IMR-90 (cell line): ENCODE measurements at places on chromosomes 11 and 22.

DNA sequence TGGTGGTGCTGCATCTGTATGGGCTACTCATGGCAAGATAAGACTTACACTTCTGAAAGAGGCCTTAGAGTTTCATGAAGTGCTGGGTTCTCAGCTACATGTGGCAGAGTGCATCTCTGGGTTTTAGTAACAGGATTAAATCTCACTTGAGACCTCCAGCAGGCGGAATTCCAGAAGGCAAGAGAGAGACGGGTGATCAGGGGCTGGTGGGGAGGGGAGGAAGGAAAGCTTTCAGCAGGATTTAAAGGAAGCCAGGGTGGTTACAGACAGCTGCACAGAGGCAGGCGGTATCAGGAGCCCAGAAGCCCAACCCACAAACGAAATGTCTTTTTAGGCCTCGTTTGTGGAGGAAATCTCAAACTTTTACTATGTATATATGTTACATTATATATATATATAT is 56.2 kb upstream of the CD82 start:
- no peak for DNase-seq
- H3K36me3 ChIP-seq = no peaks in the 10 kb centered on the region
- no peak overlapping the region for H3K27ac ChIP-seq
- H3K4me3 ChIP-seq = no peak overlapping the region
- no peaks in the 10 kb centered on the region for H3K4me1 ChIP-seq

DNA sequence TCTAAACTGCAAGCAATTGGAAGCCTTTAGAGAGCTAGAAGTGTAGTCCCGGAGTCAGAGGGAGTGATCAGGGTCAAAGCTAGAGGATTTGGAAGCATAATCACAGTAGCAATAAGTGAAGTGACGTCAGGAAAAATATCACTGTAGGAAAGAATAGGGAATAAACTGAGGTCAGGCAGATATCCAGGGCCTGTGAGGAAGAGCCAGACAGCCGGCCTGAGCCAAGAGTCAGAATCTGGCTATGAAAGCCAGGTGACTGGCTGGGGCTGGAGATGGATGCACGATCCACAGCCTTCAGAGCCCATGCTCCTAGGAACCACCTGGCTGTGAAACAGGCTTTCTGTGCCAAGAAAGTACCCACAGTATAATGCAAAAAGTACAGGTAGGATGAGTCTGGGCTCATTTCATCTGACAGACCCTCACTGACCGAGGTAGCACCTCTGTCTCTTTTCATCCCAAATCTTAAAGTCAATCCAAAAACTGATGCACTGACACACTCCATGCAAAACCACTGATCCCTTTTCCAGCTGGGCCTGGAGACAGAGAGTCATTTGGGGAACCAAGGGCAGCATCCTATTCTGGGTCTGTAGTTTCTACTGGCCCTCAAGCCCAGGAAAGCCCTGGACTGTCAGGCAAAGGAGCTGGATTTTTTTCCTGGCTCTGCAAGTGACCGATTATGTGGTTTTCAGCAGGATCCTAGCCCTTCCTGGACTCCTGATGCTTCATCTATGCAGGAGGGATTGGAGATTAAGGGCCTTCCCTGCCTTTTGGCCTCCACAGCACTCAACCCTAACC is 21.3 kb downstream of the TRIM66 start:
- peaks cover 6% of the 10 kb centered on the region; the same call in 1 of the 2 replicates for H3K4me1 ChIP-seq
- no peak for DNase-seq
- no peak overlapping the region for H3K4me3 ChIP-seq
- no peak overlapping the region for H3K27ac ChIP-seq
- peaks cover 3% of the 10 kb centered on the region; the same call in 1 of the 2 replicates for H3K36me3 ChIP-seq

- DNase-seq = no peak
- no peaks in the 10 kb centered on the region for H3K36me3 ChIP-seq
- H3K27ac ChIP-seq = no peak overlapping the region
- H3K27me3 ChIP-seq = peaks cover 9% of the 10 kb centered on the region
- no peak overlapping the region for H3K4me3 ChIP-seq
- H3K4me1 ChIP-seq = no peaks in the 10 kb centered on the region
Observed at GRCh38 chr11:117586392-117586791, 210.6 kb downstream of the DSCAML1 start.

- H3K4me1 ChIP-seq = peaks cover 4% of the 10 kb centered on the region
- no peak overlapping the region for H3K4me3 ChIP-seq
- H3K27ac ChIP-seq = no peak overlapping the region
- H3K36me3 ChIP-seq = no peaks in the 10 kb centered on the region
- H3K27me3 ChIP-seq = no peaks in the 10 kb centered on the region
Observed at GRCh38 chr11:9057007-9057406, 34.4 kb downstream of the SCUBE2 start.

DNA sequence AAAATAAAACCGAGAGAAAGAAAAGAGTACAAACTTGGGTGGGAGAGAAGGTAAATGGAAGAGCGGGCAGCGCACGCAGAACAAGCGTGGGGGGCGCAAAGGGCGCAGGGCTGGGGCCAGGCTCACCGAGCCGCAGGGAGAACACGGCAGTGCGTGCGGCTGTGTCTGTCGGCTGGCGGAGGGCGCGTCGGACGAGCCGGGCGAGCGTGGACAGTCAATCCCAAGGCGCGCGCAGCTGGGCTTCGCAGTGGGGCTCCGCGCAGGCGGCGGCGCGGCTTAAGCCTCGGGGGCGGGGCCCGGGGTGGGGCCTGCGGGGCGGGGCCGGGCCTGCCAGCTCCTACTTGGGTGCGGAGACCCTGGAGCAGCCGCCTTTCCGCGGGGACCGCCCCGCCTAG is at the start of gene UCP2:
UCP2 (minus strand) TSS at position 249 of the 395 bp plus-strand sequence. CDS start 4,465 bp downstream, outside the sequence.
- peak within 1 kb of the TSS; percentile 29 for H3K27ac ChIP-seq
- H3K36me3 ChIP-seq = no peaks in the 10 kb centered on the region
- DNase-seq = peak; percentile 73
- peak within 1 kb of the TSS; percentile 58 for H3K4me3 ChIP-seq
- H3K4me1 ChIP-seq = no peaks in the 10 kb centered on the region; the same call in 1 of the 2 replicates

DNA sequence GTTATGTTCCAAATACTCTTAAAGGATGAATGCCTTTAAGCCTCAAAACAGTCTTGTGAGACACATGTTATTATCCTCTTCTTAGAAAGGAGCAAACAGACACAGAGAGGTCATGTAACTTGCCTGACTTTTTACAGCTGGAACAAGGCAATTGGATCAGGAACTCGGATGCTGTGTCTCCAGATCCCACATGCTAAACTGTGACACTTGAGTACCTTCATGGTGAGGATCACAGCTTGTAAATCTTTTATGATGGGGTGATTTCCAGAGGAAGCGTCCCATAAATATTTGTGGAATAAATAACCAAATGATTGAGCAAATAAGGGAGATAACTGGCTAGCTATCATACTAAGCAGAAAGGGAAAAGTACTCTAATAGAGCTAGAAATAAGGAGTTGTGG is 171.2 kb downstream of the C11orf91 start:
- no peak overlapping the region for H3K27ac ChIP-seq
- peaks cover 4% of the 10 kb centered on the region for H3K4me1 ChIP-seq
- H3K4me3 ChIP-seq = no peak overlapping the region

GRCh38 chr22:26845021-26845743 is 187.8 kb downstream of the MIAT start:
- no peak overlapping the region for H3K4me3 ChIP-seq
- H3K27ac ChIP-seq = no peak overlapping the region
- DNase-seq = no peak
- peaks cover 31% of the 10 kb centered on the region for H3K27me3 ChIP-seq
